ENCODE measurements at places on chromosomes 3 and 15.
A peak's percentile ranks its signal among the peaks of the same experiment; 100 is the strongest.

GRCh38 chr3:192928016-192928415 lies 10.4 kb upstream of the MB21D2 start:
- no peak for DNase-seq

- DNase-seq: no peak
These were observed 433.3 kb downstream of the RAP2B start for GRCh38 chr3:153595186-153595815.

GRCh38 chr15:78950902-78951840 lies 6.3 kb upstream of the CTSH start:
- DNase-seq: no peak

GRCh38 chr15:49673861-49674260 lies 53.0 kb downstream of the DTWD1 start:
- no peak for DNase-seq

GRCh38 chr3:125462722-125463299 lies 57.2 kb downstream of the SNX4 start:
- no peak for DNase-seq

GRCh38 chr3:4849739-4850138 lies 129.5 kb upstream of the BHLHE40 start:
- DNase-seq: no peak

- DNase-seq: no peak
These were observed 493.4 kb upstream of the ALCAM start for GRCh38 chr3:104873331-104873730.

DNA sequence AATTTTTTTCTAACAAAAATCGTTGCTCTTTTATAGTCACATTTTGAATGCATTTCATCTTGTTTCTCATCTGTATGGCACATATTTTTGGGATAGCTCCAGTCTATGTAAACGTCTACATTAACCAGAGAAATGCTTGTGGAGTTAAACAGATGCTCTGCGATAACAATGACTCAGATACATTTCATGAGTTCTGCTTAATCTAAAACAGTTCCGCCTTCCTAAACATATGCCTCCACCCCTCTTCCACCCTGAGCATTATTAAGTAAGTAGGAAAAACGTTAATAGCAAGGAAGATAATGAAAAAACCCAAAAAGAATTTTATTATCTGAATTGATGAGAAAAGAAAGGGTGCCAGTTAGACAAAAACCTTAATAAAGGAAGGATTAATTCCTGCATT lies 396.1 kb downstream of the TUSC7 start:
- no peak for DNase-seq

- no peak for DNase-seq
These were observed 24.4 kb downstream of the CNOT10 start for GRCh38 chr3:32709346-32709745.

DNA sequence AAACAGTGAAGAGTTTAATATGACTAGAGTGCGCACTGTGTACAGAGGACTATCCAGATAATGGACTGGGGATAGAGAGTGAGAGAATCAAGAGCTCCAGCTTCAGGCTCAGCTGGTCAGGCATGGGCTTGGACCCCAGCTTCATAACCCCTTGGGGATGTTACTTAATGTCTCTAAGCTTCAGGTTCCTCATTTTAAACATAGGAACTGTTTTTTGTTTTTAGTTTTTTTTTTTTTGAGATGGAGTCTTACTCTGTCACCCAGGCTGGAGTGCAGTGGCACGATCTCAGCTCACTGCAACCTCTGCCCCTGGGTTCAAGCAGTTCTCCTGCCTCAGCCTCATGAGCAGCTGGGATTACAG lies 9.9 kb upstream of the BRPF1 start:
- no peak for DNase-seq

- DNase-seq: no peak
These were observed 4.0 kb downstream of the EPHB3 start for GRCh38 chr3:184565421-184566211.

GRCh38 chr3:47912006-47912504 lies 104.2 kb downstream of the MAP4 start:
- DNase-seq: no peak

GRCh38 chr3:127694467-127695215 lies 21.9 kb downstream of the ABTB1 start:
- peak; percentile 85 for DNase-seq

GRCh38 chr3:45644791-45645201 lies 44.4 kb upstream of the SACM1L start:
- DNase-seq: no peak

DNA sequence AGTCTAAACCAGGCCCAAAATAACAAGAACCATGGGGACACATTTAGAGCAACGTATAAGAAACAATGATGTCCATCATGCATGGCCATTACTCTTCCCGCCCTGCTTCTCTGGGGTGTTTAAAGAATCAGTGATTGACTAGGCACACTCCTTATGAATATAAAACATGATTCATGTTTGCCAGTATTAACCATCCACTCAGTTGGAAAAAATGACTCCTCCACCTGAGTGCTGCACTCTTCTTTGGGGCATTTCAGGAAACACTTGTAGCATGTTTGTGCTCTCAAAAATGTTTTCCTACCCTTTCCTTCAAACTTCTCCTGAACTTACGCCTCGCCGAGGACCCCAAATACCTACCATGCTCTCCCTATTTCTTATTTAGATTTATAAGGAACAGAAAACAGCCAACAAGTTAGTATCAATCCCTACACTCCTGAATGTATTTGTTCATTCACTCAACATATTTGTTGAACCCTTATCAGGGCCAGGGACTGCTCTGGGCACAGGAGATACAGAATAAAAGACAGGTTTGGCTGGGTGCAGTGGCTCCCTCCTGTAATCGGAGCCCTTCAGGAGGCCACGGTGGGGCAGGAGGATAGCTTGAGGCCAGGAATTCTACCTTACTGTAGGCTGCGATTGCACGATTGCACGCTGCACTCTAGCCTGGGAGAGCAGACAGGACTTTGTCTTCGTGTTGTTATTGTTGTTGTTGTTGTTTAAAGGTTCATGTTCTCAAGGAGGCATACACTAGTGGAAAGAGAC lies 137.0 kb downstream of the TMCO5A start:
- no peak for DNase-seq

DNA sequence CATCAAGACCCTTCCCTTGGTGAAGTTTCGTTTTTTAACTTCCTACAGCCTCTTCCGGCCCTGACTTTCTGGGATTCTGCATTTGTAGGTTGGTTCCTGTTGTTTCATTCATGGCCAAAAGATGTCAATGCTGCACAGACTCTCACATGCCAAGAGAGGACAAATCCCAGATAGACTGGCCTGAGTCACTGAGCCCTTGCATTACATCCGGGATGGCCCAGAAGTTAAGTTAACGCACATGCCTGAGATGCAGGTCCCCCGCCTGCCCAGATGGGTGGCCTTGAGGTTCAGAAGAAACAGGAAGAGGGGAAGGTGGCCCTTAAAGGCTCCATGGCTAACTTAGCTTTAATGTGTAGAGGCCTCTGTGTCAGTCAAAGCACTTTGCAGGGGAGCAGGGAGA lies 51.6 kb upstream of the SRGAP3 start:
- DNase-seq: no peak

DNA sequence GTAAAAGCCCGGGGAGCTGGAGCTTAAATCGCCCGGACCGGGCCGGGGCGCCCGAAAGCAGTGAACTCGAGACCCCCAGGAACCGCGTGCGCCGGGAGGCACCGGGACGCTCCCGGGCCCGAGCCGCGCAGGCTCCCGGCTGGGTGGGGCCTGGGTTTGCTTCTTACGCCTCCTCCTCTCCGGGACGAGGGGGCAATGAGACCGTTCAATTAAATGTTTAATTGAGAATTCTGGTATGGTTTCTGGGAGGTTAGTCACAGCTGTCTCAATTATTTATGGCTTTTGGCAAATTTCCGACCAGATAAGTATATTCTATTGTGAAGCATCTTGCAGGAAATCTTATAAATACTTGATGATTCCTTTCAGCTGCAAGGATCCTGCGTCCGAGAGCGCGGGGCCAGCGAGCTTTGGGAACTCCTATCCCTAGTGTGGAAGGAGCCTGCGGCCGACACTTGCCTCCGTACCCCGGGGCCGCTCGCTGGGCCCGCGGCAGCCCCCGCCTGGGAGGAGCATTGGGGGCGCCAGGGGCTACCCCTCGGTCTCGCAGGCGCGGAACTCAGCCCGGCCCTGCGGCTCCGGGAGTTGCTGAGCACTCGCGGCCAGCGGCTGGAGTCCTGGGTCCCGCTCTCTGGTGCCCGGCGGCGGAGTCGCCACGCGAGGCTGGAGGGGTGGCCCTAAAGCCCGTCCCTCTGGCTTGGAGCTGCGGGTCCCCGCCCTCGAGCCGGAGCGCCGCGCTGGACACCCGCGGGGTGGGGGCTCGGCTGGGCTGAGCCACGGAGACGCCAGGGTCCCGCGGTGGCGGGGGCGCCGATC lies 10.3 kb downstream of the ISL2 start:
- no peak for DNase-seq

DNA sequence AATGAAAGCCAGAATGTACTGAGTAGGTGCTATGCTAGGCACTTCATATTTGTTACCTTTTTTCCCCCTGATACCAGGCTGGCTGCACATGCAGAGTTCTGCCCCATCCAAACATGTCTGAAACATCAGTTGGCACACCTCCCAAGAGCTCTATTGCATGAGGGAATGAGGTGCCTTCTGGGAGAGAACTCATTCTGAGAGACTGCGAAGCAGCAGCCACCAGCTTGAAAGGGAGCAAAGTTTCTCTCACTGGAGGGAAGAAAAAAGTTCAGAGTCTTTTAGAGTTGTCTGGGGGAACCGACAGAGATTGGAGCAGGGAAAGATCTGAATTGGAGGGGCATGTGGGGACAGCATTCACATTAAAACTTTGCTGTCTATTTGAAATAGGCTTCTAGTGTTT lies 84.1 kb downstream of the AGBL1 start:
- no peak for DNase-seq

DNA sequence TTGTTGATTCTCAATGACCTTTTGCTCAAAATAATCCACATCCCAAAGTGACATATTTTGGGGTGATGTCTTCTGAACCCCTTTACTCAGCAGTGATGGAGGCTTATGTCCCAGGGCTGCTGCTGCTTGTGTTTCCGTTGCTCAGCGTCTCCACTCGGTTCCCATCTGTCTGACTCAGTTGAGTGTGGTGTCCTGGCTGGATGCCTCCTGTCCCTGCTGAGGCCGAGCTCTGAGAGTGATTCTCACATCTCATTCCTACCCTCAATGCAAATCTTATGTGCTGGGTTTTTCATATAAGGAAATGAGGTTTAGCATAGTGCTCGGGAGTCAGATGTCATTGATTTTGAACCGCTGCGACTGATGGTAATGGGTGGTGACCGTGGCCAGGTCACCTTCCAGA lies 247.4 kb downstream of the GABRG3 start:
- no peak for DNase-seq

- DNase-seq: no peak
These were observed 23.9 kb downstream of the RBPMS2 start for GRCh38 chr15:64751464-64751863.

- no peak for DNase-seq
These were observed 230.2 kb upstream of the HES1 start for GRCh38 chr3:193905541-193906396.

DNA sequence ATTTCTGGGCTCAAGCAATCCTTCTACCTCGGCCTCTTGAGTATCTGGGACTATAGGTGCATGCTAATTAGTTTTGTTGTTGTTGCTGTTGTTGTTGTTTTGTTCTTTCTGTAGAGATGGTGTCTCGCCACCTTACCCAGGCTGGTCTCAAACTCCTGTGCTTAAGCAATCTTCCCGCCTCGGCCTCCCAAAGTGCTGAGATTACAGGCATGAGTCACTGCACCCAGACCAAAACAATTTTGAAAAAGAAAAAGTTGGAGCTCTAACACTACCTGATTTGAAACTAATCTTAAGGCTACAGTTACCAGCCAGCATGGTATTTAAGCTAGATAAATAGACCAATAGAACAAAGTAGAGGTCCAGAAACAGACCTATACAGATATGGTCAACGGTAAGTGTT lies 29.8 kb downstream of the KPNA1 start:
- no peak for DNase-seq

- DNase-seq: no peak
These were observed 100.0 kb upstream of the IQSEC1 start for GRCh38 chr3:13173186-13173585.

- DNase-seq: peak; percentile 26
These were observed 6.7 kb downstream of the BCL2L10 start for GRCh38 chr15:52105846-52106245.

DNA sequence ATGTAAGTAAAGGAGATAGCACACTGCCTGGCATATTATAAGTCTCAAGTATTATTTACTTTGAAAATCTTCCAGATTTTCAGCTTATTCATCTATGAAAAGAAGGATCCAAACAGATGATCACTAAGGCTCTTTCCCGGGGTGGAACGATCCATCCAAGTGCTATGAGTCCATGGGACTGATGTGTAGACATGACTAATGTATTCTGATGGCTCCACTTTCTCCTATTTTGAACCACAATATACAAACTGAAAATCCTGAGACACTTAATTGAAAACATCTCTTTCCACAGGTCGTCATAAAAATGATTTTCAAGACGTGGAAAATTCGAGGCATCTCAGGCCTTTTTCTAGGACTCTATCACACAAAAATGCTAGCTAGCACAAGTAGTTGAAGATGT lies 33.4 kb upstream of the CHRM5 start:
- no peak for DNase-seq

- DNase-seq: no peak
These were observed 52.8 kb downstream of the UBE3A start for GRCh38 chr15:25385986-25386385.

GRCh38 chr15:33150971-33151370 lies 43.5 kb downstream of the FMN1 start:
- DNase-seq: no peak

GRCh38 chr15:41979493-41980266 lies 7.3 kb upstream of the EHD4 start:
- no peak for DNase-seq

GRCh38 chr3:115100806-115101205 lies 46.3 kb downstream of the ZBTB20 start:
- no peak for DNase-seq

DNA sequence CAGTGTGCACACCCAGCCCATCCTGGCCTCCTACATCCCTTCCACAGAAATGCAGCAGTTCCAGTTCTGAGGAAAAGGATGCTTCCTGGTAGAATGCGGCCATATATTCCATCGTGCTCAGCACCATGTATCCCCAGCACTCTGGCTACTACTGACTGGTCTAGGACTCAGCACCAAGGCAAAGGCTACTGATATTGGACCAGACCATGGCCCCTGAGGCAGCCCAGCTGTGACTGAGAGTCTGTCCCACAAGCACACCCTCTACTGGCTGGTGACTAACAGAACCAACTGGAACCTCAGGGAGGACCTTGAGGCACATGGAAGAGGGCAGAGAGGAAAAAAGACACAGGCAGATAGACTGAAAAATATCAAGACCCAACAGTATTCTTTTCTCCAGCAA lies 30.0 kb downstream of the TARS3 start:
- no peak for DNase-seq

DNA sequence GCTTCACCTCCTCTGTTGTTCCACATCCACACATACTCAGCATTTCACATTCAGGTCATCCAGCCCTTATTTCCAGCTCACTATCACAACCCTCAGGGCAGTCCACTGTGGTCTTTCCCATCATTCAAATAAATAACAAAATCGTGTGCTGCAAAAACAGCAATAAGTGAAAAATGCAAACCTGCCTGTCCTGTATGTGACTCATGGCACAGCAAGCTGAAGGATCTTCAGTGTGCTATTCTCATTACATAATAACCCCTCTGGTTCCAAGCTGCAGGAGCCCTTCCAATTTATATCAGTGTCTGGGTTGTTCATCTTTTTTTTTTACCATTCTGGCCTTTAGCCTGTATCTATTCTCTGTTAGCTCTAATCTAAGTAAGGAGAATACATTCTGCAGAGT lies 185.3 kb upstream of the UBE2E2 start:
- DNase-seq: no peak

Measured in Right ventricle myocardium inferior (tissue), 1 donor.